ENCODE measurements at places on chromosomes 11 and 22.

GRCh38 chr11:117872975-117873827 lies 3.3 kb downstream of the FXYD6 start:
- DNase-seq, result no peak

DNA sequence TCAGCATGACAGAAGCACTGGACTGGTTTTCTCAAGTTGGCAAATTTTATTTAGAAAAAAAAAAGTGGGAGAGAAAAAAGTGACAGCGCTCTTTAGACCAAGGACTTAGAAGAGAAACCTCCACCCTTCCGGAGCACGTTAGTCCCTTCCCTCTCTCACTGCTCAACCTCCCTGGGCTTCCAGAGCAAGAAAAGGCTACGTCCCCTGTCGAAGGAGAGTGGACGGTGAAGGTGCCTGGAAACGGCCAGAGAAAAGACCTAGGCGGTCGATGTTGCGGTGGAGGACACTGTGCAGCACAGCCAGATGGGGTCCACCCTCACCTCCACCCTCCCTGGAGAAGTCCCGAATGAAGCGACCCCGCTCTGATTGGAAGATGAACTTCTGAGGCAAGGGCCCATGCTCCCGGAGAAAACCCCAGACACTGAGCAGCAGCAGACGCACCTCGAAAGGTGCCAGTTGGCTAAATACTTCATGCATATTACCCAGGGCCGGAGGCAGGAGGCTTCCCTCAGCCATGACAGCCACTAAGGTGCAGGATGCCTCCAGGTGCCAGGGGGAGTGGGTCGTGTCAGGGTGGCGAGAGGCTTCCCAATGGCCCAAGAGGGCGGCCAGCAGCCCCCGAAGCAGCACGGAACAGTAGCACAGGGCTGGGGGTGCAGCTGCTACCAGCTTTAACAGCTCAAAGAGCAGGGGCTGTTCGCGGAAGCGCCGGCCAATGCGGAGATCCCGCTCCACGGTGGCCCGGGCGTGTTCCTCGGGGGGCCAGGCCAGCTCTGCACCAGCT lies 604 bp upstream of the GANAB start:
- DNase-seq, result no peak

GRCh38 chr11:69691463-69691862 lies 12.4 kb downstream of the FGF19 start:
- DNase-seq, result no peak

DNA sequence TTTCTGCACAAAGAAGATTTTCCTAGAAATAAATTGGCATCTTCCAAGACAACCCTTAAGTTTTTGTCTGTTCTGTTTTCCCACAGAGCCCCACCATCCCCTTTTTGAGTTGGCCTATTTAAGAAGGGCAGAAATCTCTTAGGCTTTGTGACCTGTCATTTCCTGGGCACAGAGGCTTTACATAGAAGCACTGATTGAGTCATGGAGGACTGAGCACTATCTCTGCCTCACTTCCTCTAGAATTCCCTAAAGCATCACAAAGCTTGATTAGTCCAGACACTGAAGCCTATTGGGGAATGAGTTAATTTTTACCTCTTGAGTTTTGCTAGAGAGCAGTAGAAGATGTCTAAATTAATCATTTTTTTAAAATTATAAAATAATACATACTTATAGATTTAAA lies 25.4 kb downstream of the TRIM44 start:
- DNase-seq, result no peak

DNA sequence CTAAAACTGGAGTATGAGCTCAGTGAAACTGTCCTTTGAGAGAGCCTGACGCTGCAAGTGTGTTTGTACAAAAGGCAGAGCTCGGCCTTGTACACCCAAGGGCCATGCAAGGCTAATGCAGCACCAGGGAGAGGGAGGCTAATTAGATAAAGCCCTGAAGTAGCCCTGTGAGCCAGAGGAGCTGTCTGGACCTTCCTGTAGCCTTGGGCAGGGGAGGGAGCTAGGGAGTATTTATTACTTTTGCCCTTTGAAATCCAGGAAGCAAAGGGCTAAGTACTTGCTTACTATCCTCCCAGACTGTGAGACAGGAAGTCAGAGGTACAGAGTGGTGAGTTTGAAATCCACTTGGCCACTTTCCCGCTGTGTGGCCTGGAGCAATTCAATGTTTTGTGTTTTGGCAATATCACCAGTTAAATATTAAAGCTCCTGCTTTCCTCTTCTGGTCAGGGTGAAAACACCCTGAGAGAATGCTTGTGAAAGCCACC lies 10.2 kb upstream of the LDHA start:
- no peak for DNase-seq

DNA sequence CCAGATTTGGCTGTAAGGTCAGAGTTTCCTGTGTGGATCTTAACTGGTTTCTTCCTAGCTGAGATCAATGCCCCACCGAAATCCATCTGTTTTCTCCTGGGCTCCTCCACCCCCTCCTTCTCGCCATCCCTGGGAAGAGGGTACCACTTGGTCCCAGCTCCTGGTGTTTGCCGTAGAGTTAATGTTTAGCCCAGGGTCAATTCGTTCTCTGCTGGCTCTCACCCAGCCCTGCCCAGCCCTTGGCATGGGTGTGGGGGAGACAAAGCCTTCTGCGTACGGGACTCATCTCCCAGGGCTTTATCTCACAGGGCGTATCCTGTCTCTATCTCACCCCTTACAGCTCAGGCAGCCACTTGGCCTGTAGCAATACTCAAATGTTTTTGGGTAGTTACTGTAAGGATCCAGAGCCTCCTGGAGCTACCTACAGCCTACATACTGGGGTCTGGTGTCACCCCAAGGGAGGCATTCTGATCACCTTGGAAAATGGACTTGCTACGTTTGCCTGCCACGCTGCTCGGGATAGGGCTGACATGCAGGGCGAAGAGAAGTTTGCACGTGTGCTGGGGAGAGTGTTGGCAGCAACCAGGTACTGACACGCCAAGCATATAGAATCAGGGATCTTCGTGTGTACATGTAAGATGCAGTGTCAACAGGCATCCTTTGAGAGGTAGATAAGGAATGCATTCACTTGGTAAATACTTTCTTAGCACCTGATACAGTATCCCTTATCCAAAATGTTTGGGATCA lies 66.1 kb downstream of the SCN3B start:
- no peak for DNase-seq

- no peak for DNase-seq
These were observed 11.9 kb downstream of the APOA4 start for GRCh38 chr11:116811194-116811593.

- DNase-seq, result no peak
These were observed 28.8 kb downstream of the TSPAN4 start for GRCh38 chr11:871472-871871.

- no peak for DNase-seq
These were observed 1.1 kb upstream of the MUC6 start for GRCh38 chr11:1037506-1038055.

GRCh38 chr11:1240771-1241170 lies 17.9 kb downstream of the MUC5B start:
- DNase-seq, result no peak

- no peak for DNase-seq
These were observed 77.6 kb downstream of the PLEKHA7 start for GRCh38 chr11:16936643-16937042.

DNA sequence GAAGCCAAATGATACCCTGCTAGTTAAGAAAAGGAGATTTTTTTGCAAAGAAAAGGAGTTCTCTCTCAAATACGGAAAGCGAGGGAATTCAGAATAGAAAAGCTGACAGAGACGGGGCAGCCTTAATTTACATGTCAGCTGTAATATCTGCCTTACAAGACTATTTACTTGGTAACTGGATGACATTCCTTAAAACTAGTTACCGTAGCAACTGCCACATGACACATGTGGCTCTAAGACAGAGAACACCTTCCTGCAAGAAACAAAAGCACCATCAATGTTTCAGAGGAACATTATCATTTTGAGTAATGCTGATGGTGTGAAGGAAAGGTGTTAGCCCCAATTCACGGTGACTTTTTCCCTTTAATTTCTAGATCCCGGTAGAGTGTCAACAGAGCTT lies 222.1 kb downstream of the LRRC4C start:
- no peak for DNase-seq

- no peak for DNase-seq
These were observed 40.7 kb downstream of the CD6 start for GRCh38 chr11:61011950-61012736.

GRCh38 chr11:83054001-83054400 lies 17.7 kb downstream of the RAB30 start:
- no peak for DNase-seq

DNA sequence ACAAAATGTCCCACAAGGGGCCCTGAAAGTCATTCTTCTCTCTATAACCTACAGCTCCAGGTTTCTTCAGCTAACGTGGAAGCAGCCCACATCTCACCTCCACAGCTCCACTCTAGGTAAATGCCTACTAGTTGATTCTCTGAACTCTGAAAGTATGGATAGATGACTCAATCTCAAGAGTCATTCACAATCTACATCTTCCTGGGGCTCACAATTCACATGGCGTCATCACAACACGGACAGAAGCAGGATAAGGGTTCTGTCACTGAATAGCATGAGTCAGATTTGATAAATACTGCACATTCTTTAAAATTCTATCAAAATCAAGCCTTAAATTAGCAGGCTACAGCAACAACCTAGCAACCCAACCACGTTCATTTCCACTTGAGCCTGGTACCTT lies 96.3 kb downstream of the PLEKHA7 start:
- no peak for DNase-seq

DNA sequence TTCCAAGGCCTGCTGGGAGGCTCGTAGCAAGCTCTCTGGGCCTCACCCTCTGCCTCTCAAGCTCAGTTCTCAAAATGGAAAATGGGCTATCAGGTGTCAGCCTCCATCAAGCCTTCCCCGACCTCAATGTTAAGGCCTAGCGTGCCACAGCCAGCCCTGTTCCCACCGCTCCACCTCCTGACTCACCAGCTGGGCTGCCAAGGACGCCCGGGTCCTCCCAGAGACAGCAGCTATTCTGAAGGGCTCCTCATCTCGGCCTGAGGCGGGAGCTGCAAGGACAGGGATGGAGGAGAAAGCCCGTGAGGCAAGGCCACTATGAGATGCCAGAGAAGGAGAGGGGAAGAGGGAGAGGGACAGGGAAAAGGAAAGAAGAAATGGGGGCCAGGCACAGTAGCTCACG lies 19.9 kb downstream of the ARAP1 start:
- no peak for DNase-seq

DNA sequence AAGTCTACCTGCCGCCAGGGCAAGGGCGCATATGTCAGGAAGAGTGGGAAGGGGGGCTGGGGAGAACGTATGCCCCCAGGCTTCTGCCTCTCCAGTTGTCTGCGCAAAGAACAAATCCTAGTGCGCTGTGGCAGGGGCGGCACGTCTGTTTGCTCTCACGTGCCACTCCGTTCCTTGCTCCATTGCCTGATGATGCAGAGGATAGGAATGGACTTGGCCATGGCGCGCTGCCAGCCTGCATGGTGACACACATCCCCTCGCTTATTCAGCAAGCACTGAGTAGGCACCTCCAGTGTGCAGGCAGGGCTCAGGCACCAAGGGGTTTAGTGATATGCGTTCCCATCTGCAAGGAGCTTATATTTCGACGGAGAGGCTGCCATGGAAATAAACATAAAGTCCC lies 45.4 kb upstream of the SLC22A12 start:
- no peak for DNase-seq

GRCh38 chr11:123357353-123357989 lies 72.6 kb upstream of the GRAMD1B start:
- DNase-seq, result no peak

DNA sequence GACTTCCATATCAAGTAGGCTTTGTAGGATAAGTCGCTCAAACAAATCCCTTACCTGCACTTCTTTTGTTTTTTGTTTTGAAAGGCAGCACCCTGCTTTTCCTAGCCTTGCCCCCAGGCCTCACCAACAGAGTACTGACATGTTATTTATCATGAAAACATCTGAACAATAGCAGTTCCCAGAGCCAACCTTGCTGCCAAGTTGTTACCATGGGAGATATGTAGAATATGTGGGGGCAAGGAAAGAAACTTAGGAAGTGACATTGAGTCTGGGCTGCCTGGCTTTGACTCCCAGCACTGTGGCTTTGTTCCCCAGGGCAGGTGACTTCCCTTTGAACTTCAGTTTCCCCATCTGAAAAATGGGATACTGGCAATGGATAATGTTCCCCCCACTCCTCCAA lies 53.4 kb upstream of the CRYBB3 start:
- no peak for DNase-seq

GRCh38 chr11:20126724-20127123 lies 33.6 kb downstream of the DBX1 start:
- no peak for DNase-seq

GRCh38 chr11:109641549-109641948 lies 219.6 kb downstream of the C11orf87 start:
- no peak for DNase-seq

DNA sequence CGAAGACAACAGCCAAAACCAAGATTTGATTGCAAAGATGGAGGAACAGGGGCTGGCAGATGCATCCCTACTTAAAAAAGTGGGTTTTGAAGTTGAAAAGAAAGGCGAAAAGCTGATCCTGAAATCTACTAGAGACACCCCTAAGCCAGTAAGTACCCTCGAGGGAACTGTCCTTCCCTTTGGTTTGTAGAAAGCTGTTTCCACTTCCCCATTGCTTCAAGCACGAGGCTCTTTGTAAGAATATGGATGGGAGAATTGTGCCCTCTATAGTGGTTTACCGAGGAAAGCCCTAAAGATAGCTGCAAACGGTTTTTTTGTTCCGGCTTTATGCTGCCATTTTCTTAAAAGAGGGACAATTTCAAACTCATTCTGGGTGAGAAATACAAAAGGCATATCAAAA lies 133.9 kb downstream of the WNT7B start:
- DNase-seq, result no peak

- DNase-seq, result no peak
These were observed 7.6 kb downstream of the IGF2 start for GRCh38 chr11:2131371-2132236.

- no peak for DNase-seq
These were observed 13.5 kb downstream of the CCDC90B start for GRCh38 chr11:83272627-83273026.

DNA sequence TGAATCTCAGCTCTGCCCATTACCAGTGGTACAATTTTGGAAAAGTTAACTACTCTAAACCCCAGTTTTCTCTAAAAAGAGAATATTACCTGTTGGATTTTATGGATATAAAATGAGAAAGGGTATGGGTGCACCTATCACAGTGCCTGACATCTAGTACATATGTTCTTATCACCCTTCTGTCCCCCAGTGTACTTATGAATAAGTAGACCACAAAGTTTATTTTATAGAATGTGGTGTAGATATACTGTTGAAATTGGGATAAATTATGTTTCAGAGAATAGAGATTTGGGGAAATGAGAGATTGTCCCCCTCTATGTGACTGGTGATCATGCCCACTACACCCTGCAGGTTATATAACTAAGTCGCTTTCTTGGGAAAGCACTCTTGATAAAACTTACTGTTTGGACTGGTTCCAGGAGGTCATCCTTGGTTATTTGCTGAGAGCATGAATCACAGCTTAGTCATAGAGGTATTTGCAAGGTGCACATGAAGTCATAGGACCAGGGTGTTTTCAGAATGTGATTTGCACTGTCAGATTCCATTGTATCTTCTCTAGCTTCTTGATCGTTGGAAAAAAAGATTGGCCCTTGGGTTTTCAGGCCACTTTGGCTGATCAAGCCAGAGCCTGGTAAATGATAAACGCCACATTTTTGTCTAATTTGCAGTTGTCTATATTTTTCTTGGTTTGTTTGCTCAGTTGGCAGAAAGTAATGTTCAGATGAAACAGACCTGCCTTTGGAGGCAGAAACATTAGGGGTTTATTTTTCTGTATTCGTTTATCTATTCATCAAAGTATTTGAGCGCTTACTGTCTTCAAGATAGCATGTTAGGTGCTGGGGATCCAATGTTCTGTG lies 21.3 kb downstream of the STX3 start:
- no peak for DNase-seq
